Hematopoietic multipotent progenitor cell treated with erythropoietin and hydrocortisone succinate and interleukin-3 and kit ligand, for 17 days (in vitro differentiated cells): ENCODE measurements at places on chromosomes 7 and 10.
A peak's percentile ranks its signal among the peaks of the same experiment; 100 is the strongest.

- no peak for DNase-seq
Observed at GRCh38 chr7:135335628-135336139, 102.0 kb downstream of the STRA8 start.

- DNase-seq = no peak
Observed at GRCh38 chr10:50651808-50652207, 28.1 kb upstream of the SGMS1 start.

DNA sequence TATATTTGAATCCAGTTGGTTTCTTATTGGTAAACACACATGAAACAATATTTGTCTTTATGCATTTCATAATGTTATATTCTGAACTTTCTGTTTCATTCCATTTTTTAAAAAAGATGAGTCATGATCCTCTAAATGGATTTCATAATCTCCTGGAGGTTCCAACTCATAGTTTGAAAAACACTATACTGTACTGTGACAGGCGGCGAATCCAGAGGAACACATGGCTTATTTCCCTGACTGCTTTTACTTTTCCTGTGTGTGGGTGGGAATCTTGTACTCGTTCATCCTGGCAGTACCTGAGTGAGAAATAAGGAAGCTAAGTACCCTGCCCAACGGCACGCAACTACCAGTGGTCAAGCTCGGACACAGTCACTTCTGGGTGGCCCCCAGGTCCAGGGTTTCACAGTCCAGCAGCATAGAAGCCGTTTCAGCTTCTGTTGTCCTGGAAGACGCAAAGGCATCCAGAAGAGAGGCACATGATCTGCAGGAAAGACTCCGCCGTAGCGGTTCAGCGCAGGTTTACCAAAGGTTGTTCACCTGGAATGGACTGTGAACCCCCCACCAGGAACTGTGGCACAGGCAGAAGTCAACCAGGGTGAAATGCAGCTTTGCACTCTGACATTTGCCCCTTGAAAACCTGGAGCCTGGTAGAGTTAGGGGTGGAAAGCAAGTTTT lies 117.7 kb downstream of the CCNY start:
- DNase-seq = no peak

- DNase-seq = no peak
Observed at GRCh38 chr7:125423458-125424155, 494.0 kb upstream of the POT1 start.

DNA sequence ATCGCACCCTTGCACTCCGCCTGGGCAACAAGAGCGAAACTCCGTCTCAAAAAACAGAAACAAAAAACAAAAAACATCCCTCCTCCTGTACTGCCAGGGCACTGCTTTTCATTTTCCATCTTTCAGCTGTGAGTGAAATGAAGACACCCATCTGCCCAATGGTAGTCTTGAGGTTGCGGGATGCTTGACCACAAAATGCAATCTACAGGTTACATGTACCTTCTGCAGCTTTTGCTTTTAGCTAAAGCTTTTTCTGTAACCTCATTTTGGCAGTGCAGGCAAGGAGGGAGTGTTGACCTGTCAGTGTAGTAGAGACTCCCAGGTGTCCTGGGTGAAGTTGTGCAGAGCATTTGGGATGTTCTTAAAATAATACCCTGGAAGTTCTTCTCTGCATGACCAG lies 476.5 kb downstream of the CALN1 start:
- no peak for DNase-seq

- DNase-seq = no peak
Observed at GRCh38 chr10:100826031-100826651, 80.8 kb downstream of the PAX2 start.

- DNase-seq = no peak
Observed at GRCh38 chr10:68139448-68140272, 30.4 kb downstream of the MYPN start.

DNA sequence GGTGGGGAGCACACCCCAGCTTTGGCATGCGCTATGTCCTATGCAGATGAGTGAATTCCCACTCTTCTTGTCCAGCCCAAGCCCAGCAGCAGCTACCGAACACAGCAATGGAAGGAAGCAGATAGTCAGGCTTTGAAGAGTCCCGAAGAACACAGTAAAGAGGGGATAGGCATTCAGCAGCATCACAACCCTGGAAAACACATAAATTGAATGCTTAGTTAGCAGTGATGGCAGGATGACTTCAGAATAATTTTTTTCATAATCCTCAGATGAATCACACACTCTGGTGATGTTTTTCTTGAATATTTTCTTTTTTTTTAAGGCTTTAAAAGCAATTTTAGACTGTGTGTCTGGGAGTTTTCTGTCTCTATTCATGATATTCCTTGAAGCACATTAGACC lies 95.8 kb downstream of the CFAP58 start:
- no peak for DNase-seq

DNA sequence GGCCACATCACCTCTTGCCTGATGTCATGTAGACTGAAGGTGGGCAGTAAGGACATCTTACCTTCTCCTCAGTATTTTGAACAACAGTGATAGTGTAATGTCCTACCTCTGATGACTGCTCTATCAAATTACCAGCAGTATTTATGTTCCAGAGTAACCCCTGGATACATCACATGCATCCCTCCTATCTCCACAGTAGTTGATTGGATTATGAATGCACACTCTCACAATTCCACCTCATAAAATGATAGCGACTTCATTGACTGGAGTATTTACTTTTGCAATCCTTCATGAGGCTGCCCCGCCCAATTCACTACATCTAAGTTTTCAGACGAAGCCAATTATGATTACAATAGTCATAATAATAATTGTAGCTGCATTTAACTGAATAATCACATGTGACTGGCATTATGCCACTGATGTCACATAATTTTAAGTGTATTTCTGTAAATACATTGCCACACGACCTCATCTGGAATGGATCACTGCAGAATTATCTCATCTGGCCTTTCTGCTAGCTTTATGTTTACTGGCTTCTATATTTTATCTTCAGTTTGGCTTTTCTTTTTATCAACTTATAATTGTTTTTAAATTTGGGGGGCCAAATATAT lies 268.9 kb downstream of the SLC25A13 start:
- no peak for DNase-seq

GRCh38 chr7:155524018-155524556 lies 22.3 kb downstream of the CNPY1 start:
- no peak for DNase-seq

GRCh38 chr10:48749254-48749787 lies 64.6 kb downstream of the WDFY4 start:
- DNase-seq = no peak

GRCh38 chr10:77377034-77377433 lies 260.6 kb downstream of the KCNMA1 start:
- DNase-seq = no peak

- DNase-seq = no peak
Observed at GRCh38 chr7:128728598-128728997, 10.6 kb upstream of the CALU start.

DNA sequence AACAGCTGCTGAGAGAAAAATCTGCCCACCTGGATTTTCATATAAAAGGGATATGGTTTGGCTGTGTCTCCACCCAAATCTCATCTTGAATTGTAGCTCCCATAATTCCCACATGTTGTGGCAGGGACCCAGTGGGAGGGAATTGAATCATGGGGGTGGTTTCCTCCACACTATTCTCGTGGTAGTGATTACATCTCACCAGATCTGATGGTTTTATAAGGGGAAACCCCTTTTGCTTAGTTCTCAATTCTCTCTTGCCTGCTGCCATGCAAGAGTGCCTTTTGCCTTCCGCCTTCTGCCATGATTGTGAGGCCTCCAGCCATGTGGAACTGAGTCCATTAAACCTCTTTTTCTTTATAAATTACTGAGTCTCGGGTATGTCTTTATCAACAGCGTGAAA lies 20.8 kb upstream of the MKI67 start:
- no peak for DNase-seq

DNA sequence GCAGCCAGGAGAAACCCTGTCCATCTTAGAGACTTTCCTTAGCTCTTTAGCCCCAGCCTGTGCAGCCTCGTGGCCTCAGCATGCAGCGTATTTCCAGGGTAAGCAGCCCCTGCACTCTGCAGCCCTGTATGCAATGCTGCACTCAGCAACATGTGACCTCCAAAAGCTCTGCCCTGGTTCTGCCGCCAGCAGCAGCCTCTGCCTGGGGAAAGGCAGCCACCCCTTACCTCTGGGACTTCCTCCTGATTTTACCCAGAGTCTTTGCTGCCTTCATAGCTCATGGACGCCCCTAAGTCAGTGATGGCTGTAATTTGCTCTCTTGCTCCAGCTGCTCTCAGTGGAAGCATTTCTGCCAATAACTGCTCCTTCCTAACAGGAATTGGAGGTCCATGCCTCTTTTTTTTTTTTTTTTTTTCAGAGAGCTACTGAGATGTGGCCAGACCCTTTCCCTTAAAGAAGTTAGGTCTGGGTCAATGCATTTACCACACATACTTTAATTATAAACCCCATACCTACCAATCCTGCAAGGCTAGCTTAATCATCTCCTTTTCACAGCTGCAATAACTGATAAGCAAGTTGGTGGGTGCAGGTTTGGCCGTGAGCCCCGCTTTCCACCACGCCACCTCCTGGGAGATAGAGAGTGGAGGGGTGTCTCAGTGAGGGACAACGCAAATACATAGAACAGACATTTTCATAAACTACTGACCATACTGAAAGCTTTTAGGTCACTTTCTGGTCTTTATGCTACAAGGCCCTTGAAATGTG lies 71.7 kb downstream of the RAMP3 start:
- DNase-seq = peak; percentile 82

DNA sequence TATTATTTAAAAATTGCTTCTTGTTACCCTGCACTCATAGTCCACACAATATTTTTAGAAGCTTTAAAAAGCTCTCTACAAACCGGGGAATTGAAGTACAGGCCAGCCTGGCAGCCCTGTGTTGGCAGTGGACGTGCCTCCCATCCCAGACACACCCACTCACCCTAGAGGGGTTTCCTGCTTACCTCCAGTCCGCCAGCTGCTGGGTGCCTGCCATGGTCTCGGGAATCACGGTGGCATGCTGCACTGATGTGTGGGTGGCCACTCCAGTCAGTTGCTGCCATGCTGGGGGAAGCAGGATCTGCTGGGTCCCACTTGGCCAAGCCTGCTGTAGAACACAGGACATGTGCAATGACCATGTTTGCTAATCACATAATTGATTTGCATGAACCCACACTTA lies 80.4 kb downstream of the CLEC2L start:
- DNase-seq = no peak

GRCh38 chr7:103379270-103379975 lies 32.0 kb downstream of the PSMC2 start:
- DNase-seq = no peak

DNA sequence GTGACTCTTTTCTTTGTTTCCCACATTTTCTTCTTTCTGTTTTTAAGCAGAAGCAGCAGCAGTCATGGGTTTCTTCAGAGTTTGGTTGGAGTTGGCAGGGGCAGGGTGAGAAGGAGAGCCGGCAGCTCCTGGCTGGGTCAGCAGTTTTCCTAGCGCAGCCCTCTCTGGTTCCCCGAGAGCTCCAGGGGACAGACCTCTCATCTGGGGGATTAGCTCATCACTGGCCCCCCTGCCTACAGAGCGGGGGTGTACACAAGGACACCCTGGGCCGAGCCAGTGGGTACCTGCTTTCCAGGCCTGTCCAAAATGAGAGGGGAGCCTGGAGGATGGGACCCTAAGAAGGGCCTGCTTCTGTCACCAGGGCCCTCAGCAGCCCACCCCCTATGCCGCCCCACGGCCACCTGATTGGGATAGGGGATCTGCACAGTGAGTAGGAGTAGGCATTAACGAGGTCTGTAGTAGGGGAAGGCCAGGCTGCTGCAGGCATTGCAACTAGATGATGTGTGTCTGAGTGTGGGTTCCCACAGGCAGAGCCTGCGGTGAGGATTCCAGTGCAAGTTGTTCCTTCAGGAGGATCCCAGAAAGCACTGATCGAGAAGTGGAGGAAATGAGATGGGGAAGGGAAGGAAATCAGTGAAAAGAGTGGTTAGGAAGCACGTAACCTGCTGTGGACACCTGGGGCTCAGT lies 122.9 kb upstream of the PPIF start:
- DNase-seq = no peak

DNA sequence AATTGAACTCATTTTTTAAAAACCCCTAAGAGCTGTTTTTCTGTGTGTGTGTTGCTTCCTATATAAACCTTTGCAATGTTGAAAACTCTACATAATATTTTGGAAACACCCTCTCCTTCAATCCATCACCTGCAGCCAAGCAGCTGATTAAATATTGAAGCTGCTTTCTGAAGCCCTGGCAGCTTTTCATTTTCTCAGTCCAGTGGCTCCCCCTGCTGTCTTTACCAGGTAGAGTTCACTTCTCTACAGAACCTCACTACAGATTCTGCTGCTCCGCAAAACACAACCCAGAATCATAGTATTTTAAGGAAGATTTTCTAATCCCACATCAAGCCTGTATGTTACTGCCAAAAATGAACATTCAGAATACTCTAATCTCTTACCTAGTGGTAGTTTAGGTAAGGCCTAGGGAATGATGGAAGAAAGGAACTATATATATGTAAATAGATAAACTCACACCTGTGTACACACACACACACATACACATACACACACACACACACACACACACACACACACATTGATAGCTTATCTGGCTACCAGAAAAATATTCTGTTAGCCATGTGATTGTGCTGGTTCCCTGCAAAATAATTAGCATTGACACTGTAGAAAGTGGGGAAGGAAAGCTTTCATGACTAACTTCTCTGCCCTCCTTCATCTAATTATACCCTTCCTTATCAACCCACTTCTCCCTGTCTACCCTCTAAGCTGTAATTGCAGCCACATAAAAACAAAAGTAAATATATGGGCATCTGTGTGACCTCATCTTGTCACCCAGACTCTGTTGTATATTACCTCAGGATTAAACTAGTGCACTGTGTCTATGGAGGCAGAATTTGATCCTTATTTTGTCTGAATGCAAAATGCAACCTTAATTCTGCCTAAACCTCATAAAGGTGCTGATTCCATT lies 229.5 kb upstream of the FZD1 start:
- no peak for DNase-seq

DNA sequence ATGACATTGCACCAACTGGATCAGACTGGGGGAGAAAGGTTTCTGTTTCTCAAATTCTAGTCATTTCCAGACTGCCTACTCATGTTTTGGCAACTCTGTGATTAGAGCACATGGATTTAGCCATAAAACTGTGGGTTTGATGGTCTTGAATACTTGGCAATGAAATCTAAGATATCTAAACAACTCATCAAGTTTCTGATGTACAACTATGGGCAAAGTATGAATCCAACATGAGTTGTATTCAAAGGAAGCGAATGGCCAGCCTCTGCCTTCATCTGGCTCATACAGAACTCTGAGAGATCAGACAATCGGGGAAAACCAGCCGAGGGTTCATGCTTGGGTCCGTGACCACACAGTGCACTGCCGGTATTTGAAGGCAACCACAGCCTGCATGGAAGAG lies 144.3 kb downstream of the ADAM12 start:
- DNase-seq = no peak

- DNase-seq = no peak
Observed at GRCh38 chr10:12428447-12429135, 79.2 kb downstream of the CAMK1D start.

GRCh38 chr7:26321435-26321834 lies 29.8 kb downstream of the SNX10 start:
- no peak for DNase-seq

DNA sequence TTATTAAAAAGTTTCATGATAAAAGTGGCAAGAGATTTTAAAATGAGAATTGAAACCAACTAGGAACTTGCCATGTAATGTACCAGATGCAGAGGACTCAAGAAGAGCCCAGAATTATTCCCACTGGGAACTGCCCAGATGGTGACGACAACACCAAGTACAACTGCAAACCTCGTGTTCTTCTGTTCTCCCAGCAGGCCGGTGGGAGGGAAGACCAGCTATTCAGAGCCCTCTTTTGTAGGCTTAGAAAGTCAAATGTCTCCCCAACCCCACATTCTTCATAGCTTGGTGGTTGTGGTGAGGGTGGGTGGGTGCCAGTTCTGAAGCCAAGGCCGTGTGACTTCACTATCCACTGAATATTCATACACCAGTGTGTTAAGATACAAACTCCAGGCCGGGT lies 54.3 kb upstream of the ITGB1 start:
- DNase-seq = no peak
